ENCODE measurements at places on chromosomes 13 and 19. TPM values are rescaled to one million over a fixed set of nuclear protein-coding genes. Genes with fewer than 3 reads are reported as not detected.

The GGN gene
- not detected for total RNA-seq

DNA sequence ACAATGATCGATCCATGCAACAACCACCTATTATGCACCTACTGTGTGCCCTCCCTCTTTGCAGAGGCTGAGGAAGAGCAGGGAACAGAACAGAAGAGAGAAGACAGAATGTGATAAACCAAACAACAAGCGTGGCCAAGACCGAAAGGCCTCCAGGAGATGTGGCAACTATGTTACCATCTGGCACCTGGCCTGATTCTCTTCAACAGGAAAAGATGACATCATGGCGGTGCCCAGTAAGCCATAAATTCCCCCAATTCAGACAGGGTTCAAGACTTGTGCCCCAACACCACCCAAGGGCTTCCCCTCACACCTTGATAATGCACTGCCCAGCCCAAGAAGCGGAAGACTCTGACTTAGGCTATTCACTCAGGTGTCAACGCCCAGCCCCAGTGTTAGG lies 44.3 kb downstream of the SLC7A1 start:
- DNase-seq, result no peak

DNA sequence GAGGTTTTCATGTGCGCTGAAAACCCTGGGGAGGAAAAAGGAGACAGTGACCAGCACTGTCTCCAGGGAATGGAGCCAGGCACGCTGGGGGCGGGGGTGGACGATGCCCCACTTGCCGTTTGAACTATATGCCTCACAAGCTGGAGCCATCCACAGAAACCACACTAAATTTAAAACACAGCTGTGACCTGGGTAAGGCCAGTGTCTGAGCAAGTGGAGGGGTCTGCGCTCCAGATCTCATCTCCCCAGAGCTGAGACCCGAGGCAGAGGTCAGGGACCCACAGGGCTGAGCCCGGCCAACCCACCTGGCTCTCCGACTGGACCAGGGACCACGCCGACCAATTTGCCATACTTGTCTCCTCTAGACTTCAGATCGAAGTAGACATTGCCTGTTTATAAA lies 23.2 kb downstream of the CARS2 start:
- DNase-seq, result no peak

The RNF17 gene
- not detected for total RNA-seq

GRCh38 chr13:33462109-33462508 lies 176.6 kb upstream of the STARD13 start:
- DNase-seq, result no peak
